ENCODE measurements at places on chromosomes 2 and 18.

DNA sequence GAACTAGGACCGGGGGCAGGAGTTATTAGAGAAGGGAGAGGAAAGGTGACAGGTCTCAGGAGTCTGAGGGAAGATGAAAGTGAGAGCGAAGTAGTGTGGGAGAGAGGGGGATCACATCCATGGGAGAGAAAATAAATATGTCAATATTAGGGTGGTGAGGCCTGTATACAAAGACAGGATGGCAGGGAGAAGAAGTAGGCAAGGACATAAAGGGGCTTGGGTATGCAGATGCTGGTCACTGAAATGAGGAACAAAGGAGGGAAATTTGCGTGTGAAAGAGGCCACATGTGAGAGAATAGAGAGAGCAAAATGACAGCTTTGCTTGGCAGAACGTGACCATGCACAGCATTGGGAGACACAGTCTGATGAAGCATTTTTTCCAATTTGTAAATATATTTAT, 13.6 kb downstream of the METAP1D start:
- no peak for DNase-seq

GRCh38 chr18:12030670-12031069, 49.4 kb downstream of the IMPA2 start:
- no peak for DNase-seq

DNA sequence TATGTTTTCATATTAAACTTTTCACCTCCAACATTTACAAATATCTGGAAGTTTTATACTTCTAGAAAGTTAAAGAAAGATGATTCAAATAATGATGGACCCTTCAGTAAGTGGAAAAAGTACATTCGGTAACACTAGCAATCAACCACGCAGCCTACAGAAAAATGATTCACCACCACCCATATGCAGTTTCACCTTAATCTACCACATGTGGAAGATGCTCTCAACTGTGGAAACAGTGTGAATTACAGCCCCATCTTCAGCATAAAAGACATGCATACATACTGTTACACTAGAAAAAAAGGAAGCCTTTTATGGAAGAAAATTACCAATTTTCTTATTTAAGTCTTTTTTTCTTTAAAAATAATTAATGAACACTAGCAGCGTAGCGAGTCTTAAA, 1.1 kb downstream of the SLC38A11 start:
- no peak for DNase-seq

DNA sequence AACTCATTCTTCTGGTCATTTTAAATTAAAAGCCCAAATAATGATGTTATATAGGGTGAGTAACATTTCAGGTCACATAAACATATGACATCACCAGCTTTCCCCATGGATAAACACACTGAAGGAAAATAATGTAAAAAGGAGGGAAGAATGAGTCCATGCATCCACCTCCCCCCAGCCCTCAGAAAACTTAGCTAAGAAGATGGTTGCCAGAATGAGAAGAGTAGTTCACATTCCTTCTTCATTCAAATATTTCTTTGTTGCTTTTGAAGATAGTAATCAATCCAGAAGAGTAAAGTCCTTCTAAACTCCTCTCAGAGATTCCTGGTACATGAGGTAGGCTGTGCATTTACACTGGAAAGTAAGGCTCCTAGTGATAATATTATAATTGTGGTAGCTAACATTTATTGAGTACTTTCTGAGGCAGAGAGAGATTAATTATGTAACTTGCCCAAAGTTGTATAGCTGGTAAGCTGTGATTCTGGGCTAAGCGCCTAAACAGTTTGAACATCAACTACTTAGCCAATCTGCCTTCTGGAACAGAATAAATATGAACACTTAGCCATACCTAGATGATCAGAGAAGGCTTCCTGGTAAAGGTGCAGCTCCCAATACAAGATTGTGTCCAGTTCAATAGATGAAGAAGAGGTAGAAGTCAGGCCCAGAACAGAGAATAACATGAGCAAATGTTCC, 256.7 kb upstream of the FN1 start:
- no peak for DNase-seq

- no peak for DNase-seq
Measured at GRCh38 chr2:128635361-128635900, 316.8 kb upstream of the HS6ST1 start.

DNA sequence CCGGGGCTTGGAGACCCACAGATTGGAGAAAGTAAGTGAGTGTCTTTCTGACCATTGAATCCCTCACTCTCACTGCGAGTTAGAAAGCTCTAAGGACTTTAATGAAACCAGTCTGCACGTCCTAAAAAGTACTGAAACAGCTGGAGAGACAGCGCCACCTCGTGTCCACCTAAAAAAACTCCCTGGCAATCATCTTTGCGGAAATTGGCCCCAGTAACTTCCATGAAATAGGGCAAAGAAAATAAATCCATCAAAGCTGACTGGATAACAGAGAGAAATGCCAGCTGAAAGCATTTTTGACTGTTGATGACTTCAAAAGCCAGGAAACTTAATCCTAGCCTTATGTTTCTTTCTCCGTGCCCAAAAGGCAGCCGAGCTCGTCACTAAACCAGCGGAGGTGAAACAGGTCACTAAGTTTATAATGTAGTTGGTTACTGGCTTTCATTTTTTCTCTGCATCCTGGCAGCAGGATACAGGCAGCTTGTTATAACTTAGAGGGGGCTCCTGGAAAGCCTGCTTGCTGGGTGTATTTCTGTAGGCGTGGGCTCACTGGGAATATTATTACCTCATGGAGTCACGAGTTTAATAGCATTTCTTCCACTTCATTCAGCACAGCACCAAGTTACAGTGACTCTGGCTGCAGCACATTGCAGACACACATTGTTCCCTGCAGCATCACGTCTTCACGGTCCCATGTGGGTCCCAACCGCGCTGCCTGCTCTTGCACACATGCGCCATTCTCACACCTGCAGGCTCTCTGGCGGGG, 266.5 kb downstream of the HRH4 start:
- DNase-seq: peak; percentile 85

DNA sequence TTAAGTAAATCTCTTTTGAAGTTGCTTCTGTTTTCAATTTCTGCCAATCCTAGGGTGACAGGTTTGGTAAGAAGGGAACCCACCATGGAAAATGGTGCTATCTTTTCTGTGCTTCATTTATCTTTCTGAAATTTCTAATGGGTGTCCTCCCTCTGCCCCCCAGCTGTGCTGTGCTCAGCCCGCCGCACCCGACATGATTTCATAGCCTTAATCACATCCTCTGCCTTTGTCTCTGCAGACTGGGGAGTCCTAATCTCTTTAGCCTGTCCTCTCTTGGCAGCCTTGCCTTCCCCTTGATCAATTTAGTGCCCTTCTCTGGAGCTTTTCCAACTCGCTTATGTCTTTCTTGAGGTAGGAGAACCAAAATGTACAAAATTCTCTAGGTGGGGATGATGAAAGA, 49.3 kb downstream of the DNMT3A start:
- DNase-seq: no peak

DNA sequence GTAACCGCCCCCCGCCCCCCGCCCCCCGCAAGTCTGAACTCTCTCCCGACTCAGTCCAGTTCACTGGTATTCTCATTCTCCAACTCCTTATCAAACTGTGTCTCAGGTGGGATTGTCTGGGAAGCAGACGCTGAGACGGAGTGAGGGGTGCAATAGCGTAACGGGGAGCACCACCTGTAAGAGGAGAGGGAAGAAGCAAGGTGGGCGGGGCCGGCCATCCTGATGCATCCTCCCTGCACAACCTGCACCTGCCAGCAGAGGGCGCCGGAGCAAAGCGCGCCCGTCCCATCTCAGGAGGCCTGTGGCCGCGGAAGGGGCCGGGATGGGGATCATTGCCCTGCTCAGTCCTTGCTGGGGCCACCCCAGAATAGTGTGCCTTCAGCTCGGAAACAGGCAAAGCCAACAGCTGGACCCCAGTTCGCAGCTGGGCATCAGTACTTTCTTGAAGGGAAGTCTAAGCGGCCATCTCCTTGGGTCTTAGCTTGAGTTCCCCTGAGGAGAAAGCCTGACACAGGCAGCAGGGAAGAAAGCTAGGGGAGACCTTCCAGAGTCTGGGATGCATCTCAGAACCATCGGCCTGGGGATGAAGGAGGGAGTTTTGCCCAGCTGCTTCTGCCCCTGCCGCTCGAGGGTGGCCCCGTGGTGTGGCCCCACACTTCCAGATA, 208.0 kb downstream of the TFCP2L1 start:
- no peak for DNase-seq

GRCh38 chr2:190376591-190377245, 31.4 kb upstream of the MFSD6 start:
- no peak for DNase-seq

- DNase-seq: no peak
Measured at GRCh38 chr2:239025096-239025801, 177.4 kb downstream of the TWIST2 start.

DNA sequence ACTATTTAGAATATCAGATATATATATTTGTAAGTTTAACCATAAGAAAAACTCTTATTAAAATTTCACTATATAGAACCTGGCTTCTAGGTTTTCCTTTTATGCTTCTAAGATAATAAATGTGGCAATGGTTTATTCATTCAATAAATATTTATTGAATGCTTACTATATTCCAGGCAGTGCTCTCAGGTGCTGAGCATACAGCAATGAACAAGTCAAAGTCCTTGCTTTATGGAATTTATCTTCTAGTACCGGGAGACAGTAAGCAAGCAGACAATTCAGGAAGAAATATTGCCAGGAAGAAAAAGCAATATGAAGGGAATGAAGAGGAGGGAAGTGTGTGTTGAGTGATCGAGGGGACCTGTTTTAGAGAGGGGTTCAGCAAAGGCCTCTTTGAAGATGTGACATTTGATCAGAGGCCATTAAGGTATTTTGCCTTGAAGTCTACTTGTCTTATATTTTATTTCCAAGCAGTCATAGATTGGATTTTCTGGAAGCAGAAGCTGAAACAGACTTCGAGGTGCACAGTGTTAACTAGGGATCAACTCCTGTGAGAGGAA, 94.5 kb upstream of the LYPD6 start:
- no peak for DNase-seq

GRCh38 chr18:79203017-79203605, 133.9 kb downstream of the ATP9B start:
- DNase-seq: no peak

DNA sequence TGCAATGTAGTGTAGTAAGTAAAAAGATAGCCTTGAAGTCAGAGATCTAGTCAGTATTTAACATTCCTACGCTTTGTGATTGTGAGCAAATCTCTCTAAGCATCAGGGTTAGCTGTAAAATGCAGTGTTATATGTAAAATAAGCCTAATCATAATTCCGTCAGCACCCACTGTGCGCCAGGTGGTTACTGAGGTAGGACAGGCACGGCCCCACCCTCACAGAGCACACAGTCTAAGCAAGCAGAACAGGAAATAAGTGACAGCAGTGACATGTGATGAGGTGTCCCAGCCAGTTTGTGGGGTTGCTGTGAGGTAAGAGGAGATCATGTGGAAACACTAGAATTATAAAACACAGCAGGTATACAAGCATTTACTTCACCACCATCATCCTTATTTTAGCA, 267.1 kb downstream of the ICOS start:
- no peak for DNase-seq

- DNase-seq: peak; percentile 52
Measured at GRCh38 chr2:162221064-162221463, 22.2 kb downstream of the FAP start.
